AG10803 (cell line): ENCODE measurements at places on chromosomes 5 and 9.

DNA sequence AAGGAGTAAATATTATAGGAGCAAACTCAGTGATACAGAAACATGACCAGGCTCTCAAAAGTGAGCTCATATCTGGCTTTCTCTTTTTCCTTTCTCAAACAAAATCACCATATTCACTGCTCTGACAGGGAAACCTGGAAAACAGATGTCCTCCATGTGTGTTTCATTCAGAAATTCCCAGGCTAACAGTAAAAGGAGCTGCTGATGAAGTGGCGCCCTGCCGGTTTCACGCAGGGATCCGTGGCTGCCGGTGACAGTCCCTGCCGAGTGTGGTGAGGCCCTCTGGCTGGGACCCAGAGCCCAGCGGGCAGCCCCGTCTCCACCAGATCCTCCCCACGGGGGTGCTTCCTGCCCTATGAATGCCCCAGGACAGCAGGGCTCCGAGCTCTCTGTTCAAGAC is 208.1 kb downstream of the GNA14 start:
- DNase-seq = peak; percentile 66

GRCh38 chr9:37218800-37219425 is 98.5 kb downstream of the ZCCHC7 start:
- DNase-seq = no peak

DNA sequence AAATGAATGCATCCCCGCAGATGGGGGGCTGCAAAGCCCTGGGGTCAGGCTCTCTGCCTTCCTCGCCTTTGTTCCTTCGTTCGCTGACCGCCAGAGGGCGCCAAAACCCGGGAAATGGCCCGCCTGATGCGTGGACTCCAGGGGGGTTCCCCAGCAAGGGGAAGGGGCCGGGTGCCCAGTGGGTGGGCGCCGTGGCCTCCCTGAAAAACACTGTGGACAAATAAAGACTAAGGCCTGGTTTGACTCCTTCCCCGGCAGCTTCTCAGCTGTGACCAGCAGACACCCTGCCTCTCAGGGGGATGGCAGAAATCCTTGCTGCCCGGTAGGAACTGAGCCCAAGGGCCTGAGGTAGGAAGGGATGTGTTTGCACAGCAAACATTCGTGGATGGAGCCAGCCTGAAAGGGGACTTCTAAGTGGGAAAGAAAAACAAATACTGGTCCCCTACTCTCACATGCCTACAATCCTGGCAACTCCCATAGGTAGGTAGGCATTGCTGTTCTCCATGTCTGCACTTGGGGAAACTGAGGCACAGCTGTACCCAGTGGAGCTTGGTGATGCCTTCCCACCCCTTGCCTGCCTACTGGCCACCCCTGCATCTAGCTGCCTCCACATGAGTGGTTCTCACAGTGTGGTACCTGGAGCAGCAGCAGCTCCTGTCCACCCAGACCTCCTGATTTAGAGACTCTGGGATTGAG is 57.7 kb downstream of the DUSP1 start:
- no peak for DNase-seq

GRCh38 chr5:76602094-76602726 is 21.0 kb downstream of the F2RL2 start:
- DNase-seq = no peak

- DNase-seq = peak; percentile 52
Measured at GRCh38 chr5:61030163-61030482, 85.1 kb downstream of the NDUFAF2 start.

DNA sequence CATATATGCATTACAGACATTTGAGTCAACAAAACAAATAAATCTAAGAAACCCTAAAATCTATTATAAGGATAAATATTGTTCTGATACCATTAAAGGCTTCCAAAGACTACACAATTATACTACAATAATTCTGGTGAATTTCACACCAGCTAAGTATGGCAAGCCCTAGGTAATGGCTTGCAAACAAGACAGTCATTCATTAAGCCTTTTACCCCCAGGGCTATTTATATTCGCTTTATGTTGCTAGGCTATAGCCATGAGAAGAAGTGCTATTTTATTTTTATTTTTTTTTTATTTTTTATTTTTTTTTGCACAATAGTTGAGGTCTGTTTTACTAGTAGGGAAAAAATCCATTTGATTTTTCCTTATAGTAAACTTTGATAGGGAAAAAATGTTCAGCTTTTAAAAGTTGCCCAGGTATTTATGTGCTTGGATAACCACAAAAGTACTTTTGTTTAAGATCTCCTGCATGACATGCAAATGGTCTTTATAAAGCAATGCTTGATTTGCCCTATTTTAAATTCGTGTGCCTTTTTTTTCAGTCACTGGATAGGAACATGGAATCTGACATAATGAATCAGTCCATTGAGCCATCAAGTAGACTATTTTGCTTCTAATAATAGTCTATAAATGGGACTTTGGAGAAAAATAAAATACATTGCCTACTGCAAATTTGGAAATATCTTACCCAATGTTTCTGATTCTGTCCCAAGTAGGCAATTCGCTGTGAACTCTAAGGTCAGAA is 946.3 kb upstream of the COX7C start:
- DNase-seq = no peak

GRCh38 chr9:92395617-92396016 is 8.8 kb downstream of the OGN start:
- no peak for DNase-seq

DNA sequence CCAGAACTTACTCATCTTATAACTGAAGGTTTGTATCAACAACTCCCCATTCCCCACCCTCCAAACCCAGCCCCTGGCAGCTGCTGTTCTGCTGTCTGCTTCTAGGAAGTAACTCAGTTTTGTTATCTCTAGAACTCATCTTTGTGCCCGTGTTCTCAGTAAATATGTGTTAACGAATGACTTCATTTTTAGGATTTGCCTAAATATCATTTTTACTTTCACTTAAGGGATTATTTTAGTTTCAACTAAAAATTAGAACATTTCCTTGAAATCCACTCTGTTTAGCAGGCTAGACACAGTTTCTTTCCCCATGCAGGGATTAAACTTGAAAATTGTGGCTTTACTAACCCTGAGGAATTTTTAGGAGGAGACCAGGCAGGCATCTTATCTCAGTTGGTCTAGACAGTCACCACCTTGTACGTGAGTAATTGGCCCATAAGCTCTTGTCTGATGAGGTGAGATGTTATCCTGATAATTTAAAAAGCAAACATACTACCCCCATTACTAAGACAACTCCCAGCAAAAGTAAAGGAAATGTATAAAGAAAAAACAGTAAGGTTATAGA is 68.2 kb upstream of the TNFAIP8 start:
- DNase-seq = no peak

- DNase-seq = no peak
Measured at GRCh38 chr5:96717874-96718273, 55.7 kb downstream of the CAST start.

GRCh38 chr5:151037561-151038411 is 17.4 kb downstream of the GPX3 start:
- DNase-seq = peak; percentile 80

GRCh38 chr9:127451858-127452656 is 747 bp downstream of the LRSAM1 start:
- DNase-seq = peak; percentile 35

DNA sequence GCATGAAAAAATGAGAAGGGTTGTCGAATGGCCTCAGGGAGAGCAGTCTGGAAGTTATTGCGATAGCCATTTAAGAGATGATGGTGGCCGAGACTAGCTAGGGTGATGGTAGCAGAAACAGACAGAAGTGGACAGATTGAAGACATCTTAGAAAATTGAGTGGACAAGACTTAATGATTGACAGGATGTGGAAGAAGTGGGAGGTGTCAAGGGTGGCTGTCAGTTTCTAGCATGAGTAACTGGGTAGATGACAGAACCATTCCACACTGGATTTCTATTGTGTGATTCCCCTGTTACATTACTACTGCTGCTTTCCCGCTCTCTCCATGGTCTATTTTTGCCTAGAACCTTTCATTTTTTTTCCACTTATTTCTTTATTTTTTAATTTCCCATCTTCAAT is 12.6 kb downstream of the CHMP5 start:
- no peak for DNase-seq

GRCh38 chr5:91225848-91226686 is 157.1 kb downstream of the ARRDC3 start:
- no peak for DNase-seq

DNA sequence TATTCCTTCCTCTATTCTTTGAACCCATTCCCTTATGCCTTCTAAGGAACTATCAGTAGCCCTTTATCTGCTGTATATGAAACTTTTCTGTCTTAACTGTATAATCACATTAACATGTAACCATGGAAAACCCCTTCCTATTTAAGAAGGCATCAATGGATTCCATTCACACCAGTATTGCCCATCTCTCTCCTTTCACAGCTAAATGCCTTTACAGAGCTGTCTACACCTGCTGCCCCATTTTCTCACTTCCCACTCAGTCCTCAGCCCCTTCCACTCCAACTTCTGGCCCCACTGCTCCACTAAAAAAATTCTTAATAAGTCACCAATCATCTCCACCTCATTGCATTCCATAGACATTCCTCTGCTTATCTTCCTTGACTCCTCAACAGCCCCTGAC is 50.8 kb downstream of the SEC61B start:
- DNase-seq = no peak

DNA sequence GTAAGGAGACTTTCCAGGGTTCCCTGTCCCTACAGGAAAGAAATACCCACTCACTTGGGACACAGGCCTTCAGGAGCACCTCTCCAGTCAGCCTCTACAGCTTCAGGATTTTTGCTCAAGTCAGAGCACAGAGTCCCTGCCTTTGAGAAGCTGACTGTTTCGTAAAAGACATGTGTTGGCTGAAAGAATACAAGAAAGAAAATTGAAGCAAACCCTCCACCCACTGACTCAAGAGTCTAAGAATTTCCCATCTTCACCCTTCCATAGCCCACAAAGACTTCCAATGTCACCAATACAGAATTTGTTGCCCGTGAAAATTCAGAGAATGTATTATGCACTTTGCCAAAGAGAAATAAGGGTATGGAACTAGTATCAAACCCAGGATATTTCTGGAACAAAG is 53.0 kb upstream of the ZNF622 start:
- peak; percentile 46 for DNase-seq

GRCh38 chr5:76331126-76331525 is 72.0 kb upstream of the IQGAP2 start:
- no peak for DNase-seq

- DNase-seq = peak; percentile 48
Measured at GRCh38 chr9:95363051-95363841, 45.7 kb upstream of the FANCC start.

- no peak for DNase-seq
Measured at GRCh38 chr9:97848215-97848479, 4.9 kb upstream of the FOXE1 start.

GRCh38 chr5:63768221-63768620 is 194.0 kb downstream of the HTR1A start:
- no peak for DNase-seq
